ENCODE measurements at places on chromosomes 12 and 14.
A peak's percentile ranks its signal among the peaks of the same experiment; 100 is the strongest.

GRCh38 chr14:101056446-101056845 lies 152.9 kb upstream of the RTL1 start:
- no peak for DNase-seq

DNA sequence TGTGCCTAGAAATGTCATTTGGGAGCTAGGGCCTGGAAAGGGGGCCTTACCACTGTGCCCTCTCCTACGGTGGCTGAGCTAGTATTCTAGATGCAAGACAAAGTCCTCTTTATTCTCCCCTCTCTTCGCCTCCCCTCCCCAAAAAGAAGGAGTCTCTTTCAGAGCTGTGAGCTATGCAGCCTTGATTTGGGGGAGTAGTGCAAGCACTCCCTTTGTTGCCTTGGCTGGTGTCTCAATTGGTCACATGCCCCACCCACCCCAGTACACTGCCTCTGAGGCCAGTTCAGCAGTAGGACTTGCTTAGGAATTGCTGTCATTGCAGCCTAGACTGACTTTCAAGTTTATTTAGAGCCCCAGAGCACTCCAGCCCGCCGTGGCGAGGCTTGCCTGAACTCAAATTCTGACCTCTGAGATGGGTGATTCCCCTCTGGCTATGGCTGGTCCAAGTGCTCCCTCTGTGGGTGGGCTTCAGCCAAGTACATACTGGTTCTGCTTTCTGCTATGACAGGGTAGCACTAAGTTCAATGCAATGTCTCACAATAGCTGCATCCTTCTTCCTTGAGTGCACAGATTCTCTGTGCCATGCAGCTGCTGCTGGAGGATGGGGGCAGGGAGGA lies 37.0 kb upstream of the FBXO33 start:
- no peak for DNase-seq

DNA sequence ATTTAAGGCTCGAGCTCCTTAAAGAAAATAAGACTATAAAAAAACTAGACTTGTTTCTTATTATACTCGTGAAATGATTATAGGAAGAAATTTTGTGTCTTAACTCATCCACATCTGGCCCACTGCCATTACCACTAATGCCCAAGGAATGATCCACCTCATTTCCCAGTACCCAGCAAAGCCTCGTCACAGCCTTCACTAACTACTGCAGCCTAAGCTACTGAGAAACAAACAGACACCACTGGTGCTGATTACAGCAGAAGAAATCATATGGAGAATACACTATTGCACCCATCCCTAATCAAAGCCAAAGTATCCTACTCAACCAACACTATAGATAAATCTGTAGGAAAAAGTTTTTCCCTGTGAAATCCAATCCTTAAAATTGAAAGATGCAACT lies 205.3 kb upstream of the NAV3 start:
- DNase-seq = peak; percentile 46

- no peak for DNase-seq
Measured at GRCh38 chr14:82805892-82806825, 1272.5 kb upstream of the SEL1L start.

DNA sequence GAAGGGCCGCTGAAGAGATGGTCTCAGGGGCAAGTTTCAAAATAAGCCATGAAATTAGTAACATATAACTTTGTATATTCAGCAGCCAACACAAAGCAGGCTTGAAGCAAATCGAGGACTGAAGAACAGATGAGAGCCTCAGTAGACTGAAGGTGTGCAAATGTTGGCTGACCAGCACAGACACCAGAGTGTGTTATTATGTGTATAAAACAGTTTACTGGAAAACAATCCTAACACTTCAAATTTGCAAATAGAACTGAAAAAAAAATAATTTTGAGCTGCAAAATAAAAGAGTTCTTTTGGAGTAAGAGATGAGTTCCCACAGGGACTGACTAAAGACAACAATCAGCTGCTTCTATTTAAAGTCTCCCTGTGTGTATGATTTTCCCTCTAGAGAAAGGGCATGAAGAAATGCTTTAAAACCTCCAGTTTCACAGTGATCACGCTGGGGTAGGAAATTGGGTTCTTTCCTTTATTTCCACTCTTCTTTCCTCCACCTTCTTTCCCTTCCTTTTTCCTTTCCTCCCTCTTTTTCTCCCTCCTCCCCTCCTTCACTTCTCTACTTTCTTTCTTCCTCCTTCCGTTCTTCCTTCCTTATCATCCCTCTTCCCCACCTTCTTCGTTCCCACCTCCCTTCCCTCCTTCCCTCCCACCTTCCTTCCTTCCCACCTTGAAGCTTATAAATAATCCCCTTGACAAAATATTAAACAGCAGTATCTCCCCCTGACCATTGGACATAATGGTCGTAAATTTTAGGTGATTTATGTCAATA lies 383.9 kb upstream of the DCN start:
- no peak for DNase-seq

DNA sequence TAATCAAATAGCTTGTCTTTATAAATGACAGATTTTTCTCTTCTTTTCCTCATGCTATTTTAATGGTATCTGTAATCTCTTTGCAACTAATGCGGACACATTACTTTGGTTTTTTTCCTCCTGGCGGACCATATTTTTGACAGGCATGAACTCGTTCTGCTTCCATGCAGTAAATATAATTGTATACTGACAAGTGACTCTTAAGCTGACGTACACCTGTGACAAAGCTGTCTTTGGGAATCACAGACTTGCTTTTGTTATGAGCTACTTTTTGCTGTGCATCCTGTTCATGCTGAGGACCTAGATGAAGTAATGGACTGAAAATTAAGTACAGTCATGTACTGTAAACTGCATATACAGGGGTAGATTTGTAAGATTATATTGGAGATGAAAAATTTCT lies 434.3 kb upstream of the TMTC1 start:
- DNase-seq = no peak
